Fibroblast of mammary gland (primary cell): ENCODE measurements at places on chromosomes 2 and 18.

- no peak for DNase-seq
Observed at GRCh38 chr2:4012197-4012596, 308.8 kb downstream of the DCDC2C start.

GRCh38 chr2:199144036-199144435 is 313.7 kb downstream of the SATB2 start:
- peak; percentile 28 for DNase-seq

DNA sequence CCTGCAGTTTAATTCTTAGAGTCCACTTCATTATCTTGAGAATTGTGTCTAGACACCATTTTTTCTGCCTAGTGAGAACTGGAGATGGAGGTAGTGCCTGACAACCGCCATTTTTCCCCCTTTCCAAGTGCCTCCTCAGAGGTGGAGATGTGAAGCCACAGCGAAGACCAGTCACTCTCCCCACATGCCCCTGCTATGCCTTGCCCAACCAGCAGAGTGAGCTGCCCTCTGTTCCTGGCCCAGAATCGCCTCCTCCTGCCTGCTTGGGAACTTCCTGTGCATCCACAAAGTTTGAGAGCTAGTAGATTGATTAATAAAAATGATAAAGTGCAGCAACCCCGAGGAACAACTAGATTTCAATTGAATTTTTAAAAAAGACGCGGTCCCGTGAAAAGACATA is 123.3 kb downstream of the CLIP4 start:
- DNase-seq: peak; percentile 40

GRCh38 chr2:159891917-159892730 is 94.1 kb upstream of the CD302 start:
- peak; percentile 81 for DNase-seq

DNA sequence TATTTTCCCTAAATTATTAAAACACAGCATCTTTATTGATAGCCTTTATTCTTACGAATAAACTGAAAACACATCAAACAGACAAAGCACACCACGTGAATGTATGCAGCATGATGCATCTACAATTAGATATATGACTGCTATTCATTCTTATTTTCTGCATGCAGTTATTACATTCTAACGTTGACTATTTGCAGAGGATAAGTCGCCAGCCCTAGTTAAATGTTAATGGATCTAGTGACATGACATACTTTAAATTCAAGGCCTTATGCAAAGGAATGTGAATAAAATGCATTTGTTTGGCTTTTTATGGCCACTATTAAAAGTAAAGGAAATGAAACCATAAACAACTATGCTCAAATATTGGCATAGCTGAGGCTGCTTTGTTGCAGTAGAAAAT is 172.4 kb downstream of the MAP2 start:
- DNase-seq: no peak

GRCh38 chr18:9293948-9294347 is 40.6 kb upstream of the TWSG1 start:
- DNase-seq: no peak

GRCh38 chr18:68893354-68893753 is 95.5 kb downstream of the CCDC102B start:
- no peak for DNase-seq

DNA sequence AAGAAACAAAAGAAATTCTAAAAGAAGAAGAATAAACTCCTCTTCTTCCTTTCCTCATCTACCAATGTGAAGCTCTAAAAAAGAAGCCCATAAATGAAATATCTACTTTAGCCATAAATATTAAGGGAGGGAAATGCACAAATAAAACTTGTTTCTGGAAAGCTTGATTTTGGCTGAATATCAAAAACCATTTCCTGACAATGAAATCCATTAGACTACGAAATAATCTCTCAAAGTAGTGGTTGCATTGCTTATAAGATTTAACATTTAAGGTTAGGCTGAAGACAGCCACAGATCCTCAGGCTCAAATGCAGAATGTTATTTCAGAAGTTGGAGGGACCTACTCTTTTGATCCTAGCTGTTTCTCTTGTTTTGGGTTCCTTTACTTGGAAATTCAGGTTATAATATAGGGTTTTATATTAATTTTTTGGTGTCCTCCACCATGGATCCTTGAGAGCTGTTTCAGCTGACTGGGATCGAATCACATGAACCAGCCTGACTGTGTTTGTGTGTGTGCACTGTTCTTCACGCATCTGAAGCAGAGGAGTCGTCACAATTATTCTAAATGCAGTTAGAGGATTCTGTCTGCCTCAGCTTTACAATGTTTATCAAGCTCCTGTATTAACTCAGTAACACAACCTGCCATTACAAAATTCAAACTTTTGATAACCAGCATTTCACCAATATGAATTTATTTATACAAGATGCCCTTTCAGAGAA is 474.8 kb downstream of the ARHGAP15 start:
- DNase-seq: no peak

- DNase-seq: peak; percentile 33
Observed at GRCh38 chr2:218168635-218169462, 2.1 kb upstream of the CXCR1 start.

DNA sequence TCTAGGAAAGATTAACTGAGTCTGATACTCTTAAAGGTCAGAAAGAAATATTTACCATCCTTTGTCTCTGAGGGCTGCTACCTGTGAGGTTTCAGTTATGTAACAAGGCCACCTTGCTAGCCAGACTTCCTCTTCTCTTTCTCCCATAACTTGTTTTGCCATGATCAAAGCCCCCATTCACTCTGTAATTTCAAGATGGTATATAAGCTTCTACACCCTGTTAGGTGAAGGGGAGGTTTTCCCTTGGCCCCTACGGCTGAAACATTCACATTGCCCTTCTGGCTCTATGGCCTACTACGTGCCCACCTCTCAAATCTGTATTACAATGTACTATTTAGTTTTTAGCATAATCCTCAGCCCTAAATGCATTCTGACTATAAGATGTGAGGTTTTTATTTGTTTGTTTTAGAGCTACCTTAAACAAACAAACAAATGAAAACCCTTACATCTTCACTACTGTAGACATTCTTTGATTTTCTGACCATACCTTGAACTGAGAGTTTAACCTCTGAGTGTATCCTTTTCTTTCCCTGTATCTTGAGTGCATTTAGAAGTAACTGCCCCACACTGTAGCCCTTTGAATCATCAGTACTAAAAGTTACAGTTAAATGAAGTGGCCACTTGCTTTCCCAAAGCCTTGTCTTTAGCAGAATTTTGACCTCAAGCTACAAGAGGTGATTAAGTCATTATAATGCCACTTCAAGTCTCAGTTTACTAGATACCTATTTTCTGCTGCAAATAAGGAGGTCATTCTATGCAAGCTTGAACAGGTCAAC is 332.2 kb downstream of the SOCS6 start:
- no peak for DNase-seq

DNA sequence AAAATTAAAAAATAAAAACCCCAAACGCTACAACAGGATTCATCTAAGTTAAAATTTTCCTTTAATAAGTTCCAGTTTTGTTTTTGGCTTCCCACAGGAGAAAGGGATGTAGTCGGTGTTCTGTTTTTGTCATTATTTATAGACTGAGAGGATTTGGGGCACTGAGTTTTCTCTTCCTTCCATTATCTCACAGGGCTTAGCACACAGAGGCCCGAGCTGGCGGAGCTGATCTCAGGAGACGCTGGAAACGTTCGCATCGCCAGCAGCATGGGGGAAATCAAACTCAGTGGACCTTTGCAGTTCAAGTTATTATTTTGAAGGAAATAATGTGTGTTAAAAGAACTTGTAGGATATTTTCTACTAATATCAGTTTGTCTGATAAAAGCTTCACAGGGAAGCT is 669.7 kb upstream of the SALL3 start:
- DNase-seq: no peak

DNA sequence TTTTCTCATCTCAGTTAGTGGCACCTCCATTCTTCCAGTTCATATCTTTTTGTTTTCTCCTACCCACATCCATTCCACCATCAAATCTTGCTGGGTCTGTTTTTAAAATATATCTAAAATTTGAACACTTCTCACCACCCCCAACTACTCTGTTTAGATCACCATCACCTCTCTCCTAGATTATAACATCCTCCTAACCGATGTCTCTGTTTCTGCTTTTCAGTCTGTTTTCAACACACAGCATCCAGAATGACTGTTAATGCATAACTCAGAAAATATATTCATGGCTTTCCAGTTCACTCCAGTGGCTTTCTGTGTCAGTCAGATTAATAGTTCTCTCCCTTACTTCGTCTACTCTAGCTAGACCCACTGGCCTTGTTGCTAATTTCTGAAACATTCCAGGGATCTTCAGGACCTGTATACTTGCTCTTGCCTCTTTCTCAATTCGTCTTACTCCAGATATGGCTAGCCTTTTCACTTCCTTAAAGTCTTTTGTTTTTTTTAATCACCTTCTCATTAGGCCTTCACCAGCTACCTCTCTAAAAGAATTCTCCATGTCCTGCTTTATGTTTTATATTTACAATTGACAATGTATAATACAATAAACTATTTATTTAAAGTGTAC is 105.3 kb downstream of the COMMD1 start:
- DNase-seq: no peak

- peak; percentile 16 for DNase-seq
Observed at GRCh38 chr2:147632198-147632597, 212.6 kb upstream of the ACVR2A start.

- no peak for DNase-seq
Observed at GRCh38 chr2:161594445-161594844, 29.8 kb upstream of the SLC4A10 start.

DNA sequence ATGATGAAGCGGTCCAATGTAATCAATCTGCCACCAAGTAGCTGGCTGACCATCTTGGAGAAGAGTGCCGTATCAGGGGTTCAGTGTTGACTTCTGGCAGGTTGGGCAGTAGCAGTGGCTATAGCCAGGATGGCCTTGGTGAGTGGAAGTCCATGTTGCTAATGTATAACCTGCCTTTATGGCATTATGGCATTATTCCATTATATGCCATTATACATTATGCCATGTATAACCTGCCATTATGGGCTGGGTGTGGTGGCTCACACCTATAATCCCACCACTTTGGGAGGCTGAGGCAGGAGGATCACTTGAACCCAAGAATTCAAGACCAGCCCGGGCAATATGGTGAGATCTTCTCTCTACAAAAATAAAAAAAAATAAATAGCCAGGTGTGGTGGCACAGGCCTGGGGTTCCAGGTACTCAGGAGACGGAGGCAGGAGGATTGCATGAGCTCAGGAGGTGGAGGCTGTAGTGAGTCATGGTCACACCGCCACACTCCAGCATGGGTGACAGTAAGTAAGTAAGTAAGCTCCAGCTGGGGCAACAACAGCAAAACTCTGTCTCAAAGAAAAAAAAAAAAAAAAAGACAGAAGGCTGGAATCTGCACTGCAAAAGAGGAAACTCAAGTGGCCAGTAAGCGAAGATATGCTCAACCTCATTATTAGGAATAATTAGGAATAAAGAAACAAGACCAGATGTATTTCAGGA is 24.4 kb upstream of the EMILIN2 start:
- no peak for DNase-seq

DNA sequence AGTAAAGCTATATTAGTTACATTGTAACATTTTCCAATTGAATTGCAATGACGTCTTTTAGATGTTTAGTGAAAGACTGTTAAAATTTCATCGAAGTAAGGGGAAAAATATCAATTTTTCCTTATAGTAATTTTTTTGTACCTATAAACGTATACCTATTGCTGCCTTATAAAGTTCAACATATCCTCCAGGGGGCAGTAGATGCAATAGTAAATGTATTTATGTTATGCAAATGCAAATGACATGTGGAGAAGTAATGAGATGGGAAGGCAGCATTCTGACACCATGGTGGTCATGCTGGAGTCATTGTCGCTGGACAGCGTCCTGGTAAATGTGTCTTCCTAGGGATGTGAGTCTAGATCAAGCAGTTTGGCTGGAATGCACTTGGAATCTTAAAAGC is 38.7 kb downstream of the MSTN start:
- DNase-seq: peak; percentile 62

DNA sequence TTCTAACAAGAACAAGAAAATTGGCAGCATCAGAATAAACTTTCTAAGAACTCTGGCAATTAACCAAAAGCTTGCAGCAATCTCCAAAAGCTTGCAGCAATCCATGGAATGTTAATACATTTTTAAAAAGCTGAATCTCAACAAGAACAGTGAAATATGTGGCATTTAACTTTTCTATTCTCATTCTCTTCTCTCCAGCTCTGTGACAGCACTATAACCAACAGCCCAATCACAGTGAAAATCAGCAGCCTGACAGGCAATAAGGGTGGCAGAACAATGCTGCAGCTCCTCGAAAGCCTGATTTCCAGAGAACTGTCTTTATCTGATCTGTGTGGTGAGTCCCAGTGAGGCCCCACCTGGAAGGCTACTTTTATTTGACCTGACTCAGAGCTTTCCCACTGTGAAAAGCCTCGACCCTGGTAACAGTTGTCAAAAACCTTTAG is 60.0 kb downstream of the TMEM131 start:
- peak; percentile 71 for DNase-seq

DNA sequence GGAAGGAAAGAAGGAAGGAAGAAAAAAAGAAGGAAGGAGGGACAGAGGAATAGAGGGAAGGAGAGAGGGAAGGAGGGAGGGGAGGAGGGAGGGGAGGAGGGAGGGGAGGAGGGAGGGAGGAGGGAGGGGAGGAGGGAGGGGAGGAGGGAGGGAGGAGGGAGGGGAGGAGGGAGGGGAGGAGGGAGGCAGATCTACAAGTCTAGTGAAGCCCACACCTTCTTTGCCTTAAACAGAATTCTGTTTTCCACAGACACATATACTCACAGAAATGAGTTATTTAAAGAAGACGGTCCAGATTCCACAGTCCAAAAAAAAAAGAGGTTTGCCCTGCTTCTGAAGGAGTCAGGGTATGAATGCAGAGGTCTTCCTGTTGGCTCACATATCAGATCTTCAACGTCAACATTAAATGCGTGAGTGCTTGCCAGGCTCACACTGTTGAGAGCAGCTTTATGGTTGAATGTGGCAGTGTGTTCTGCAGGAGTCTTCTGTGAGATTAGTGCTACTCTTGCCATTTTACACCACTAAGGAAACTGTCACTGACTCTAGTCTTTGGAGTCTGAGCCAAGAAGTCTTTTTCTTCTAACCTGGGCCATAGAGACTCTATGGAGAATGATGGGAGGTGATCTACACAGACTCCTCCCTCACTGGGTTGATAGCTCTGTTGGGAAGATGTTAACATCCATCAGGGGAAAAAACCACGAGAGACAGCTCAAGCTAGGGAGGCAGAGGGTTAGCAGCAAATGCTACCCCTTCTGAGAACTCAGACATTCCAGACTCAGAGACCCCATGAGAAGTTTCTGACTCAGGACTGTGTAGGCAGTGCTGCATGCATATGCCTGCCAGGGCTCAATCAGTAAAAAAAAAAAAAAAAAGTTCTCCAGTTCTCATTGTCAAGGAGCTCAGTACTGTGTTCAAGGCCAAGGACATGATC is 23.3 kb downstream of the PAX8 start:
- DNase-seq: no peak

- DNase-seq: no peak
Observed at GRCh38 chr18:46333431-46334135, 229.4 kb downstream of the HAUS1 start.

- no peak for DNase-seq
Observed at GRCh38 chr2:182804128-182804527, 62.3 kb downstream of the FRZB start.

- no peak for DNase-seq
Observed at GRCh38 chr18:77461062-77461688, 211.5 kb downstream of the GALR1 start.
